ENCODE measurements at places on chromosomes 7 and 10.

GRCh38 chr7:98357751-98358161 is 43.1 kb downstream of the BAIAP2L1 start:
- no peak for DNase-seq

GRCh38 chr7:106959753-106960152 is 84.8 kb upstream of the PRKAR2B start:
- no peak for DNase-seq

GRCh38 chr7:30168835-30169573 is 34.2 kb downstream of the MTURN start:
- no peak for DNase-seq

GRCh38 chr7:1227071-1227804 is 5.4 kb upstream of the UNCX start:
- DNase-seq: no peak

DNA sequence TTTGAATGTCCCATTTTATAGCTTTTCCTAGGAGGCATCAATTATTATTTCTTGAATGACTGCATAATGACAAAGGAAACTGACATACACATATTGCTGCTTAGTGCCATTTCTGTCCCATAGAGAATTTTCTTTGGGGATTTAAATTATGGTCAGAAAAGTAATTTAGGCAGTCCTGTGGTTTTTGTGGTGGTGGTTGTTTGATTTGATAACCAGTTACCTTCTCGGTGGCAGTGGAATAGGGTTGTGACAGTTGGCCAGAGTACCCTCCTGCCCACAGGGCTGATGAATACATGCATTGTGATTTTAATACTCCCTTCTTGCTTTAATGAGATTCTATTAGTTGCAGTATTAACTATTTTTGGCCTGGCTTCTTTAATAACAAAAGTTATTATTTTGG is 6.6 kb upstream of the SGCE start:
- DNase-seq: no peak

GRCh38 chr7:14666304-14666703 is 236.2 kb downstream of the DGKB start:
- DNase-seq: no peak

DNA sequence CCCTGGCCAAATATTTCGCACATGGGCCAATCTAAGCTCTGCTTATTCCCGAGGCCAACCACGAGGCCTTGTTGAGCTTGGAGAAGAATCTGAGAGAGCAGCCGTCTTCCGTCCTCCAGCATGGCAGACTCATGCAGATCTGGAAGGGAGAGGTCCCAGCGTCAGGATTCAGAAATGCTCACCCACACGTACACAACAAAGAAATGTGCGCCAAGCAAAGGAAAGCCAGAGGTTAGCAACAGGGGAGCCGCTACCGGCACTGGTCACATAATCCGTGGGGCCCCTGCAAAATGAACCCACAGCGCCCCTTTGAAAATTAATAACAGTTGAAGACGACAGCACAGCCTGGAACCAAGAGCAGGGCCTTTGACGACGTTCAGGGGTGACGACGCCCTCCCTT is 25.4 kb upstream of the PRKAG2 start:
- no peak for DNase-seq

DNA sequence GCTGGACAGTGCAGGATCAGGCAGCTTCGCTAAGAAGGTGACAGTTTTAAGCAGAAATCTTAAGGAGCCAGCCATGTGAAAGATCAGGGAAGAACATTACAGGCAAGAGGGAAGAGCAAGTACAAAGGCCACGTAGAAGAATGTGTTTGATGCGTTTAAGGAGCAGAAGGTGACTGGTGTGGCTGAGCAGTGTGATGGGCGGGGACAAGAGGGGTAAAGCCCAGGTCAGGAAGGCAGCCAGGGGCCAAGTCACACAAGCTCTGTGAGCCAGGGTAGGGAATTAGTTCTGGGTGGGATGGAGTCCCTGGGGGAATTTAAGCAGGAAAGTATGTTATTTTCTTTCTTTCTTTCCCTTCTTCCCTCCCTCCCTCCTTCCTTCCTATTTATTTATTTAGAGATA is 166.9 kb downstream of the SH3PXD2A start:
- DNase-seq: no peak

DNA sequence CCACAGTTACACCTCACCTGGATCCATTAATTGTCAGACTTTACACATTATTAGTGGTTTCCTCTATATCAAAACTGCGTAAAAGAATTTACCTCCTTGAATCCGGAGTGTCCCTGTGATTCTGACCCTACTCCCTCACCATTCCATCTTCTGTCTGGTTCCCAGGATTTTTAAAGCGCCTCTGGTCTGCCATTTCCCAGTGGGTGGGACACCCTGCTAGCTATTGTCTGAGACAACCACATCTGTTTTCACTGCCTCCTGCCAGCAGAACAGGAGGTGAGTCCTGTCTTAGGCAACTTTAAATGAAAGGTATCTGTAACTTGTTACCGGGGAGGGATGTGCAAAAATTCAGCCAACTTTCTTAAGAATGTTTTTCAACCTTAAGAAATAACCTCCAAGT is 2.3 kb downstream of the MACROH2A2 start:
- DNase-seq: no peak

DNA sequence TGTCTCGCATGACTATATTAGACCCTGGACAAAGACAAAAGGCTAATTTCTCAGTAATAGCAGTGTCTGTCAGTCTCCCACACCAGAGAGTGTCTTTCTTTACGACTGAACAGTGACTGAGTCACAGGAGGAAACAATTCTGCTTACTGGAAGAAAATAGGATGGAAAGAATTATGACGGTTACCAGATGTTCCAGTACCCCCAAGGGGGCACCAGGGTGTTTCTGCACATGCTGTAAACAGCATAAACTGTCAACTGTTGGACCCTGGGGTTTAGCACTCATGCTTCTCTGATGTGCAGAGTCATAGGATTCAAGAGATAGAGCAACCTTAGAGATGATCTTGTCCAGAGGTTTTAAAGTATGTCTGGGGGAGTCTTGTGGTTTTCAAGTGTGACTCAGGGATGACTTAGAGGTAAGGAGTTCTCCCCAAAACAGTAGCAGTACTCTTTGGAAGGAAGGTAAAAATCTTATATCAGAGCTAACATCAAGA is 291.7 kb downstream of the THSD7A start:
- DNase-seq: no peak

- DNase-seq: no peak
These were observed 1.0 kb upstream of the PILRA start for GRCh38 chr7:100372256-100372655.

DNA sequence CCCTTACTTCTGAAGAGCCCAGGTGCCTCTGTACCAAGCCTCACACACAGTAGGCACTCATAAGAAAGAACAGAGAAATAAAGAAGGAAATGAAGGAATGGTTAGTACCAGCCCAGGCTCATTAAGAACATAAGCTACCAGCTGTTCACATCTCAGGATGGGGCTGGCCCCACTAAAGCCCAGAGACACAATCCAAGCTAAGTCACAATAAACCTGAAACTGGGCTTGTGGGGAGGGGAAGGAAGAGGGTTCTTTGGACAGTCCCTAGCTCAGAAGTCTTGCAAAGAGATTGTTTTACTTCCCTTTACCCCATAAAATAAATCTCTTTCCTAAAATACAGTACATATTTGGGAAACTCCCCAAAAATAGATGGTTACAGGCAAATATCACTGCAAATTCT is 24.3 kb downstream of the FBXW4 start:
- DNase-seq: no peak

- DNase-seq: no peak
These were observed 24.9 kb downstream of the BEND7 start for GRCh38 chr10:13503745-13504463.

DNA sequence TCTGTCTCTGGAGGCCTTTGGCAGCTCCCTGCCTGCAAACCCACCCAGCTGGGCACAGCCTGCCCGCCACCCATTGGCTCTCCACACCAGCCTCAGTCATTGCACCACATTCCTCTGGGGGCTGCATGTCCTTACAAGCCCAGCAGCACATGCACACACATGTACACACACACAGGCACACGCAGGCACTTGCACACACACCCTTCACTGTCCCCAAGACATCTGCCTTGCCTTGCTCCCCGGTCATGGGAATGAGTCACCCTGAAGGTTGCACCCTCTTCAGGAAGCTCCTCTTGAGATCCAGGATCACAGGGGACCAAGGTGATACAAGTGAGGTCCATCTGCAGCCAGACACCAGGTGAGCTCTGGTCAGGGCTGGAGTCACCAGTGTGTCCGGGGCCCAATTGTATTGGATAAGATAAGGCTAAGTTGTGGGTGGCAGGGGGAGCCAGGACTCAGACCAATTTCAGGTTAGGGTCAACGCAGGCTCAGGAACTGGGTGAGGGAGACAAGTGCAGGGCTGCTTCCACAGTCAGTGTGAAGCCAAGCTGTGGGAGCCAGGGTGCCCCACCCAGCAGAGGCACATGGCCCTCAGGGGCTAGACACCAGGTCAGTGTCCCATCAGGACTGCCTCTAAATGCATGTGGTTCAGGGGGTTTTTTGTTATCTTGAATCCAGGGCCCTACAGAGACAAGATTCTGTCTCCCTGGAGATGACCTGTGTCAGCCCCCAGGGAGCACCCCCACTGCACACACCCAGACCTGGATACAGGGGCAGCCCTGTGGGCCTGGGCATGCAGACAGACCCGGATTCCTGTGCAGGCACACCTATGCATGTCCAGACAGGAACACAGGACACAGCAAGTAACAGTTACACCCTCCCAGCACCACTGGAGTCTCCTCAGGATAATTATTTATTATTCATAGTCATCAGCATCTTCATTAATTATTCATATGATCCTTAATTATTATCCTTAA is 33.8 kb downstream of the KCNH2 start:
- no peak for DNase-seq
